ENCODE measurements at places on chromosomes 13 and 19.
A peak's percentile ranks its signal among the peaks of the same experiment; 100 is the strongest.

DNA sequence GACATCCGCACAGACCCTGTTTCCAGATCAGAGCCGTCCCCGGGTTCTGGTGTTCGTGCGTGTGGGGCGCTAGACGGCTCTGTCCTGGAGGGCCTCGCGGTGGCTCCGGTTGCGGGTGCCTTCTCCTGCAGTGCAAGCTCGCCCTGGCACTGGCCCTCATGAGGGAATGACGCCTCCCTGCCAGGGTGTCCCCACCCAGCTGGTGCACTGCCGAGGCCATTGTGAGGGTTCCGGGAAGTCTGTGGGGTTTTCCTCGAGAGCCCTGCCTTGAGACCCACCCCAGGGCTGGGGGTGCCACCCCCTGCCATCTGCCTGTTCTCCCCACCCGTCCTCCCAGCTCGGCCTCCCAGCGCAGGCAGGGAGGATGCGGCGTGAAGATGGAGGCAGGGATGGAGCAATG, 19.2 kb upstream of the GNA15 start:
- no peak for DNase-seq

DNA sequence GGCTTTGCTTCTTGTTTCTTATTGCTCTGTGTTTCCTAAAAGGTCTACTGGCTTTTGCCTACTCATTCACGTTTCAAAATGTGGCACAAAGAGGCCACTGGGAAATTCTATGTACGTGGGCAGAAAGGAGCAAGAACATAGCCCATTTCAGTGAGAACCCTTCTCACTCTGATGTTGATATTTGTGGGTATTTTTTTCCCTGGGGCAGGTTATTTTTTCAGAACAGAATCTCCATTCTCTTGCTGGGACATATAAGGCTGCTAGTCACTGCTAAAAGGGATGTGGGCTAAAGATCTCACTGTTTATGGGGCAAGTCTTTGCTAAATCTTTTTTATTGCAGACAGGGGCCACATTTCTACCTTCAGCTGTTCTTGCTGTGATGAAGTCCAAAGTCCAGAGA, 27.1 kb downstream of the EDNRB start:
- no peak for DNase-seq

DNA sequence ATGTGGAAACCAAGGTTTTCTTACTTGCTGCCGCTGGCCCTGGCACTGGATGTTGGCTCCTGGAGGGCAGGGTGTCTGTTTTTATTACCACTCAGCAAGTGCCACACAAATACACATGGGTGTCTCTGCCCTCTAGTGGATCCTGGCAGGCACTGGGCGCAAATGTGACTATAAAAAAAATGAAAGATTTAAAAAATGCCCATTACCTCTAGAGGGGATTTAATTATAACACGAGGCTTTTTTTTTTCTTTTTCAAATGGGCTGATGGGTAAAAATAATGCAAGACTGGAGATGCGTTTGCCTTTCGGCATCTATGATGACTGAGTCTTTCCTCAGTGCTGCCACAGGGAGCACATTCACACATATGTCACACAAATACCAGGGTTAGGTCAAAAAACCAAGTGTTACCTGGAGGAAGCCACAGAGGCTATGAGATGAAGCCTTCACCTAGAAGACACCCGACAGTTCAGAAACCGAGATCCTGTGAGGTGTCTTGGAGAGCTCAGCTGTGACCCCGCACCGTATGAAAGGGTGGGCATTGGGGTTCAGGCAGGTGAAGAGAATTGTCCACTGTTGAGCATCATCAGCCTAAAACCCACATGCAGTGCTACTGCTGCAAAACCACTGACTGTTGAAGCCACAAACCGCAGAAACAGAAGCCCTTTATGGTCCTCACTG, 25.7 kb downstream of the CHAMP1 start:
- DNase-seq = peak; percentile 15

DNA sequence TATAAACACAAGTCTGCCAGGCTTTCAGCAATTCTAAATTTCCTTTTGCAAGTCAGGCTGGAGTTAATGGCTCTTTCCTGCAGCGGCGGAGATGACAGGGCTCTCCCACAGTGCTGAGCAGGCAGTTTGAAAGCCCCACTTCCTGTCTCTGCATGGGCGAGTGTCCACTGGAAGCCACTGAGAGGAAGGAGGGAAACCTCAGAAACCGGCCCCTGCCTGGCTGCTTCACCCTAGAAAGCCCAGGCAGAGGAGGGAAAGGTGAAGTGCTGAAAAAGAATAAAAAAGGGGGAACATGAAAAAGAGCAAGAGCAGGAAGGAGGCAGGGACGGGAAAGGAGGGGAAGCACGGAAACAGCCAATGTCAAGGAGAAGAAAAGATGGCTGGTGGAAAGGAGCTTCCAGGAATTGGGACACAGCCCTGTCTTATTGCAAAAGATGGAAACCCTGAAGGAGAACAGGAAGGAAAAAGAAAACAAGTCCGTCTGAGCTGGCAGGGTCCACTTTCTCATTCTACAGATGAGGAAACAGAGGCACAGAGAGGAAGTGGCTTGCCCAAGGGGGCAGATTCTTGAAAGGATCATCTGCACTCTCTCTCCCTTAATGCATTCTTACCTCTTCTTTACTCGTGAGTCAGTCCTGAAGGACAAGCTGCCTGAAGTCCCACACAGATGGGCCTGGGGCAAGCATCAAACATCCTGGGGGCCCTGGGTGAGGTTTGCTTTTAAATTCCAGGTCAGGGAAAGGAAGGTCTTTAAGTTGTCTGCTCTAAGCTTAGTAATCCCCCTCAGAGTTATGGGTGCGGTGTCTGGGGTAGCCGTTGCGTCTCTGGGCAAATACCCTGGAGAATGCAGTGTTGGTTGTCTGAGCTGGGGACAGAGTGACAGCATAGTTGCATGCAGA, 38.8 kb upstream of the ALOX5AP start:
- no peak for DNase-seq

GRCh38 chr19:46299004-46299509, 2.2 kb downstream of the HIF3A start:
- no peak for DNase-seq

Measured in NCI-H2081 treated with DMSO at 0.1 percent for 48 hours (cell line).